Skeletal muscle cell (primary cell): ENCODE measurements at places on chromosomes 12 and 14.
A peak's percentile ranks its signal among the peaks of the same experiment; 100 is the strongest.

- DNase-seq = peak; percentile 72
Measured at GRCh38 chr12:80648881-80649280, 58.6 kb upstream of the MYF6 start.

DNA sequence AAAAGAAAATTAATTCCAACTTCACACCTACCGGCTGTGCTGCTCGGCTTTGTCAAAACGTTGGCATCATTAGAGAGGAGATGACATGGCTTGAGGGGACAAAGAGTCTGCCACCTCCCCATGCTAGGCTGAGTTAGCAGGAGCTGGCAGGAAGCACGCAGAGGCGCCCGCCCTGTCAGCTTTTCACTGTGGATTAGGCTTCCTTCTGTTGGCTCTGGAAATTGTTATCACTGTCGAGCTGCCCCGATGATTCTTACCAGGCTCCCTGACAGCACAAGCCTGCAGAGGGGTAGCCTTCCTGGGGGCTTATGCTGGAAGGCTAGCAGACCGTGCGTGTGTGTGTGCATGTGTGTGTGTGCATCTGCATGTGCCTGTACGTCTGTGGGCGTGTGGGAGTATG lies 490.9 kb upstream of the TBX3 start:
- DNase-seq = no peak

DNA sequence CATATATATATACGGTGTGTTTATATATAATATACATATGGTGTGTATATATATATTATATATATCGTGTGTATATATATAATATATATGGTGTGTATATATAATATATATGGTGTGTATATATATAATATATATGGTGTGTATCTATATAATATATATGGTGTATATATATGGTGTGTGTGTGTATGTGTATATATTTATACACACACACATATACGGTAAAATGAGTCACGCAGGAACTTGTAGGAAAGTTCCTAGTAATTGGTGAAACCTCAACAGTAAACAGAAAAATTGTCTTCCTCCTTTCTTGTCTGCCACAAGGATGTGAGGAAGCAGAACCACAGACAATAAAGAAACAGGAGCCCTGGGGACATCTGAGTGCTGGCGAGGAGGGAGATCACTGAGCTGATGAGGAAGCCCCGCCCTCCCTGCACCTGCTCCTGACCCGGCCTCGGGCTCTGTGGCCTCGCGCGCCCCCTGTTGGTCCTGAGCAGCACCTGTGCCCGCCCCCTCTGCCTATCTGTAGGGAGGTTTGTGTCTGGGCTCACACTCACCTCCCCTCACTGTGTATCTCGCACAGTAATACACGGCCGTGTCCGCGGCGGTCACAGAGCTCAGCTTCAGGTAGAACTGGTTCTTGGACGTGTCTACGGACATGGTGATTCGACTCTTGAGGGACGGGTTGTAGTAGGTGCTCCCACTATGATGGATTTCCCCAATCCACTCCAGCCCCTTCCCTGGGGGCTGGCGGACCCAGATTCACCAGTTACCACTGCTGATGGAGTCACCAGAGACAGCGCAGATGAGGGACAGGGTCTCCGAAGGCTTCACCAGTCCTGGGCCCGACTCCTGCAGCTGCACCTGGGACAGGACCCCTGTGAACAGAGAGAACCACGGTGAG lies 1079.4 kb downstream of the TMEM121 start:
- DNase-seq = no peak

GRCh38 chr12:122064780-122065588 lies 13.6 kb upstream of the MLXIP start:
- DNase-seq = peak; percentile 78

- no peak for DNase-seq
Measured at GRCh38 chr12:89846473-89847055, 137.9 kb upstream of the ATP2B1 start.

- DNase-seq = no peak
Measured at GRCh38 chr14:49926803-49927202, 33.9 kb downstream of the ARF6 start.
